ENCODE measurements at places on chromosomes 12 and 14.

GRCh38 chr14:100073576-100074430, 8.6 kb downstream of the EVL start:
- no peak for DNase-seq

DNA sequence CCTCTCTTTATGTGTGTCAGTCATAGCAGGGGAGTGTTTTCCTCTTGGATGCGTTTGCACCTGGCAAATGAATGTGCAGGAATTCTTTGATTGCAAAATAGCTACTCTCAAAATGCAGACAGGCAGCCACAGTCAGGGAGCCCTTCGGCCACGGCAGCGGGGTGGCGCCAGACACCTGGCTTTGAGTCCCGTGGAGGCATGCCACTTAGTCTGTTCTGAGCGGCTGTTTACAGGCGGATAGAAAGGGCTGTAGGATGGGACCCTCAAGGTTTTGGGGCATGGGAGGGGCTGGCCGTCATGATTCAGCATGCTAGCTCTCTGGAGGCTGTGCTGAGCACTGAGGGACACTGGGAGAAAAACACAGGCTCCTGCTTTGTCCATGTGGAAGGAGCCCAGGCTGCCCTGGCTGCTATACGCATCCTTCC, 117.1 kb downstream of the SLC25A47 start:
- DNase-seq = peak; percentile 31

GRCh38 chr12:104427547-104427938, 29.2 kb upstream of the CHST11 start:
- DNase-seq = no peak

- DNase-seq = no peak
These were observed 32.9 kb downstream of the FOXN4 start for GRCh38 chr12:109276160-109276559.

DNA sequence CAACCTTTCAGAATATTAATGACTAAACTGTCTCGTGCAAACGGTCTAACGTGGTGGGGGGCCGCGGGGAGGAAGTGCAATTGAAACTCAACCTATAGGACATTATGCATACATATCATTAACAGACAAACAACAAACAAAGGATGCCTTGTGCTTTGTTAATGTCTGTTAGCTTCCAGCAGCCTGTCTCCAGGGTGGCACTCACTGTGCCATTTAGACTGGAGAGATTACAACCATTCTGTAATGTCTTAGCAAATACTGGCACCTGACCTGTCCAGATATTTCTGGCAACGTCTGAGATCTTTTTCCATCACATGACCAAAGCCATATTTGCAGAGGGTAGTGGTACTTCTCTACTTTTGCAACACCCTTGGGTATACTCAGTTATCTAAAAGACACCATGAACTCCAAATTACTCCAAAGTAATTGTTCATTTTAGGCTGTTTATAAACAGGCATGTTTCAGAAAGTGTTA, 11.6 kb downstream of the BHLHE41 start:
- no peak for DNase-seq

- DNase-seq = peak; percentile 36
These were observed 64.3 kb downstream of the DCAF5 start for GRCh38 chr14:69088586-69088985.

Data from hepatic stellate cell (primary cell).